ENCODE measurements at places on chromosomes 5 and 9.

- DNase-seq, result no peak
Observed at GRCh38 chr9:79023134-79023580, 548.6 kb upstream of the TLE4 start.

DNA sequence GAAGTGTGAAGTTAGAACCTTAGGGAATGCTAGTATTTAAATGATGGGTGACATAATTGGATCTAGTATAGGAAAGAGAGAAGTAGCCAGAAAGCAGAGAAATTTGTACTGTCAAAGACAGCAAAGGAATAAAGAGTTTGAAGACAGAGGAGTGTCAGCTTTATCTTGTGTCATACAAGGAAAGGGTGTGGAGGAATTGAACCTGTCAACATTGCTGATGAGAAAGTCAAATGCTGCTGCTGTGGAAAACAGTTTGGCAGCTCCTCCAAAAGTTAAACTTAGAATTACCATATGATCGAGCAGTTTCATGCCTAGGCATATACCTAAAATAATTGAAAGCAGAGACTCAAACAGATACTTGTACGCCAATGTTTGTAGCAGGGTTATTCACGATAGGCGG, 63.7 kb downstream of the DENND4C start:
- DNase-seq, result no peak

DNA sequence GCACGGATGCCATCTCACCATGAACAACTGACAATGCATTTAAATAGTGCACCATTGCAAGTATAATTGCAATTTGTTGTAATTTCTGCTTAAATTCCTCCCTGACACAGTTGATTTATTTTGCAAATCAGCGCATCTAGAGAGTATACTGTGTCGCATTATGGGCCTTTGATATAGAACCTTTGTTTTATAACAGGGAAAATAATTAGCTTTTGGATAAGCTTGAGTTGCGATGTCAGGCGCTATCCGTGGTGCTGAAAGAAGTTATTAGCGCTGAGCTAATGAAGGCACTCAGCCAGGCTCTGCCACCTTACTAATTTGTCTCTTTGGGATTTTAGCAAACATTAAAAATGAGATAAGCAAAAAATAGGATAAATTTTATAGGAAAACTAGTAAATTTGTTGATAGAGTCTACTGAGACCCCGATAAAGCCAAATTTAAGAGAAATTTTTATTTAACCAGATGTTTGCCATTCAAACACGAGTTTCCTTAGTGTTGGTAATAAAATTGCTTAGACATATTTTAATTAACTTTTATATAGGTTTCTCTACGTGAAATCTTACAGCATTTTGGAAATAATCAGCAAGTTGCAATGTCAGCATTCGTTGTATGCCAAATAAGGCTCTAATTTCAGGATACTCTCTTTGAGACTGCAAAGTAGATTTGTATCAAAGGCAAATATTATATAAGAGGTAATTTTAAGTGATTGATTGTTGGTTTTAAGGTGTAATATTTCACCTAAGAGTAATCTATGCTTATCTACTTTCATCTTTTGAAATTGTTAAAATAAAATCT, 355.5 kb downstream of the TLR4 start:
- no peak for DNase-seq

DNA sequence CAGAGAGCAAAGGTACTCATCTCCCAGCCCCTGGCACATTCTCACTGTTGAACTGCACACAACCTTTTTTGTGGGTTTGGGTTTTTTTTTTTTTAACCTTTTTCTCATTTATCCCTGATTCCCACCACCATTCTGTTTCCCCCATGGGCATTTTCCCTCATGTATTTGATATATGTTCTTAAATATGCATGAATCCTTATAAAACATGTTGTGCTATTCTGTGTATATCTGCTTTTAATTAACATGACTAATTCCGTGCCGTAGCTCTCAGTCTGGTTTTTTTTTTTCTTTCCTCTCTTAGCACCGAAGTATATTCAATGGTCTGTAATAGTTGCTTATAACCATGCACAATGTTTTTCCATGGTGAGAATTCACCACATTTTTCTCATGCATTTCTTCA, 204.5 kb downstream of the RGS3 start:
- DNase-seq, result no peak

- no peak for DNase-seq
Observed at GRCh38 chr9:88056876-88057275, 81.4 kb downstream of the SPATA31C2 start.

- no peak for DNase-seq
Observed at GRCh38 chr5:76638479-76638878, 15.3 kb upstream of the F2RL2 start.

DNA sequence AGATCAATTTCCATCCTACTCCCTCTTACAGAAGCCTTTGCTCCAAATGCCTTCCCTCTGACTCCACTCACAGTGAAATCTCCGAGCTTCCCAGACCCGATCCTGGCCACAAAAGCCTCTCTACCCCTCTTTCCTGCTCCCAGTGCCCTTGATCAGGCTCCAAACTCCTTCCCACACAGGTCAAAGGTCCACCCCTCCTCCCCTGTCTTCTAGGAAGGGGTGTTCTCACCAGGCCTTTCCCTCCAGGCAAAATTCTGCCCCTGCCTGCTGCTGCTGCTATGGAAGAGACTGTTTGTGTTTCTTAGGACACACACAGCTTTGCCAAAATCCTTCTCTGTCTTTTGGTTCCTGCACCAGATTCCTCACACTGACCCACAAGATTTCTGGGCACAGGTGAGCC, 85.8 kb upstream of the ALDH1A1 start:
- no peak for DNase-seq

DNA sequence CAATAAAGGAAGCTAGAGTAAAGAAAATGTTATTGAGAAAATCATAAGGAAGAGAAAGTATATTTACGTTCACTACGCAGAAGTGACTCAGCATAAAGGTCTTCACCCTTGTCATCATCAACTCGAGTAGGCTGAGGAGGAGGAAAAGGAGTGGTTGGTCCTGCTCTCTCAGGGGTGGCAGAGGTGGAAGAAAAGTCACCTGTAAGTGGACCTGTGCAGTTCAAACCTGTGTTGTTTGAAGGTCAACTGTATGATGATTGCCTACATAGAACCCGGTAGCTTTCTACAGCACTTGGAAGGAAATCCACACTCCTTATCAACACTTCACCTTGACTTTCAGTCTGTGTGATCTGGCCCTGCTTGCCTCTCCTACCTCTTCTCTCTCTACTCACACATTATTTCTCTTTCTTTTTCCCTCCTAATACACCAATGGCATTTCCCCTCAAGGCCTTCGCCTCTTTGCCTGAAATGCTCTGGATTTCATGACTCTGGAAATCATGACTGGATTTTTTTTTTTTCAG, 109.3 kb upstream of the CPEB4 start:
- no peak for DNase-seq

DNA sequence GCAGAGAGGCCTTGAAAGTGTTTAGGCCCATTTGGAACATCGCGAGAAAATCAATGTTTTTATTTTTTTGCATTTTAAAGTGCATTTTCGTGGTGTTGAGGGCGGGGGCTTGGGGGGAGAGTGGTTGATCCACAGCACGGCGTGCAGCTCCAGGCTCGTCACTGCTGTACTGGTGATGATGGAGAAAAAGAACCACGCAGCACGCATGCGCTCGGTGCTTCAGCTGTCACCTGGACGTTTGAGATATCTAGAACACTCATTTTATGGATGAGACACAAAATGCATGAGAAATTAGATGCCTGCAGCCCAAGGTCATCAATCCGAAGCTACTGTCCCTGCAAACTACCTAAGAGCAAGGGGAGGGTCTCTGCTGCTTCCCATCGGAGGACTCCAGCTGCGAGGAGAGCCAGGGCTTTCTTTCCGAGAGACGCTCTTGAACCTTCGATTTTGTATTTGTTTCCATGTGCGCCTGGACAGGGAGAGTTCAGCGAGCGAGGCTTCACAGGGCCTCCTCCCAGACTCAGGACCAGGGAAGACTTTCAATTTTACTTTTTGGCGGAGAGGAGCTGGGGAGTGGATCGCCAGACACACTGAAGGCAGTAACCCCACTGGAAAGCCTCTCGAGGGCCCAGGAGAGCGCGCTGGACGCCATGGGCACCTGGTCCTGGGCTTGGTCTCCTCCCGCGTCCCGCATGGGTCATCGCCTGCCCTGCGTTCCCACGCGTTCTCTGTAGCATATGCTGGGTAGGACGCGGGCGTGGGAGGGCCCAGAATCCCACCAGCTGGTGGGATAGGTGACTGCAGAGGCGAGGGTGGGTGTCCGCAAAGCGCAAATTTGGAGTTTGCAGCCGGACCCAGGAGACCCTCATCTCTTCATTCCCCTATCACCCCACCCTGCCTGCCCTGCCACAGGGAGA, 2.5 kb downstream of the DMRT2 start:
- DNase-seq, result no peak

- DNase-seq, result no peak
Observed at GRCh38 chr5:102781359-102781758, 26.3 kb downstream of the PAM start.

DNA sequence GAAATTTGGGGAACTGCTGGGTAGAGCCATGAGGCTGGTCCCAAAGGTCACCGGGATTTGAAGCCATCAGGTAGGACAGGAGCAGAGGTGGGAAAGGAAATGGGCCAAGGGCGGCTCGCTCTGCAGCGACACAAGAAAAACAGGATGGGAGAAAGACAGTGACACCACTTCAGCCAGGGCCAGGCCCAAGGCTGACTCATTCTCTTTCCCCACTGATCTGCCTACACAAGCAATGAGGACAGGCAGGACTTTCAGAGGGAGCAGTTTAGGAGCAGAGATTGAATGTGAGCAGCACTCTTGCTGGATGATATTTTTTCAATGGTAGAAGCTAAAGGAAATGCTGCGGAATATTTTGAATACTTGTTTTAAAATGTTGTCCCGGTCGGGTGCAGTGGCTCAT, 3.5 kb downstream of the RUFY1 start:
- DNase-seq, result no peak

DNA sequence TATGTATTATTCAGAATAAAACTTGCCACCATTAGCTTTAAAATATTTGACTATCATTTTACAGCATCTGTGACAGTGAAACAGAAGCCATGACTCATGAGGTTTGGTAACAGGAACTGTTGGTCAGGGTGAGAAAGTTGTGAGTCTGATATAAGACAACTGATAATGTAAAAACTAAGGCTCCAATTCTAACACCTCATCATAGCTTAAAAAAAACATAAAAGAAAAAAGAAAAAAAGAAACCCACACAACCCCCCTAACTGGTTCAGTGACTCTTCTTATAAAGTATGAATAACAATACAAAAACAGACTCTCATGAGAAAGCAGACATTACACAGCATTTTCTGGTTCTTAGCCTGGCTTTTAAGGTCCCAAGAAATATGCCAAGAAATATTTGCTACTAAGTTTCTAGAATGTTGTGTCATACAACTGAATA, 85.8 kb downstream of the MRPS27 start:
- no peak for DNase-seq

DNA sequence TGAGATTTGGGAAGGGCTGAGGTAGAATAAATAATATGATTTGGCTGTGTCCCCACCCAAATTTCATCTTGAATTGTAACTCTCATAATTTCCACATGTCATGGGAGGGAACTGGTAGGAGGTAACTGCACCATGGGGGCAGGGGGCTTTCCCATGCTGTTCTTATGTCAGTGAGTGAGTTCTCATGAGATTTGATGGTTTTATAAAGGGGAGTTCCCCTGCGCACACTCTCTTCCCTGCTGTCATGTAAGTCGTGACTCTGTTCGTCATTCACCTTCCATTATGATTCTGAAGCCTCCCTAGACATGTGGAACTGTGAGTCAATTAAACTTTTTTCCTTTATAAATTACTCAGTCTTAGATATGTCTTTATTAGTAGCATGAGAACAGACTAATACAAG, 115.5 kb upstream of the STARD4 start:
- no peak for DNase-seq

GRCh38 chr5:181099602-181100086, 31.3 kb downstream of the OR2V1 start:
- DNase-seq, result no peak

DNA sequence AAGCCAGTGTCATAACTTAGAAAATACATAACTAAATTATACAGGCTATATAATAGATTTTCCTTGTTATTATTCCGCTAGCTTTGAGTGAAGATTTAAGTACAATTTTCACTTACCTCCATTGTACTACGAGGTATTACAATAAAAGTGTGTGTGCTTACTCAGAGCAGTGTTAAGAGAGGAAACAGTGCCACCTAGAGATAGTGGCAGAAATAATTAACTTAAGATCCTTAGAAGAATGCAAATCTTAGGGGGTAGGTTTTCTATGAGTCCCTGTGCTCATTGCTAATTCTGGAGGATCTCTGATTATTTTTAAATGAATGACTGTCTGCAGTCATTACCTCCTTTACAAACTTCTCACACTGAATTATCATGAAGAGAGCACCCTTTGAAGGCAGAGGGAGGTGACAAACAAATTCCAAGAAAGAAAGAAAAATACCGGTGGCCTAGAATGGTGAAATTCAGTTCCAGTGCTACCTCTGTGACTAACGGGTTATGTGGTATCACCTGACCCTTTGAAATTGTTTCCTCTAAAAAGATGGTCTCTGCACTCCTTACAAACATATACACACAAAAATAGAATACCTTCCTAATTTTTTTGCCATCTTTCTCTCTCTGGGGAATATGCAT, 379.8 kb downstream of the TRIM36 start:
- DNase-seq, result no peak

GRCh38 chr5:52690236-52690768, 97.4 kb upstream of the ITGA1 start:
- DNase-seq, result no peak

GRCh38 chr5:172868924-172869591, 35.0 kb downstream of the ERGIC1 start:
- DNase-seq, result no peak

GRCh38 chr5:17794815-17795214, 160.6 kb downstream of the TAF11L14 start:
- DNase-seq, result no peak

DNA sequence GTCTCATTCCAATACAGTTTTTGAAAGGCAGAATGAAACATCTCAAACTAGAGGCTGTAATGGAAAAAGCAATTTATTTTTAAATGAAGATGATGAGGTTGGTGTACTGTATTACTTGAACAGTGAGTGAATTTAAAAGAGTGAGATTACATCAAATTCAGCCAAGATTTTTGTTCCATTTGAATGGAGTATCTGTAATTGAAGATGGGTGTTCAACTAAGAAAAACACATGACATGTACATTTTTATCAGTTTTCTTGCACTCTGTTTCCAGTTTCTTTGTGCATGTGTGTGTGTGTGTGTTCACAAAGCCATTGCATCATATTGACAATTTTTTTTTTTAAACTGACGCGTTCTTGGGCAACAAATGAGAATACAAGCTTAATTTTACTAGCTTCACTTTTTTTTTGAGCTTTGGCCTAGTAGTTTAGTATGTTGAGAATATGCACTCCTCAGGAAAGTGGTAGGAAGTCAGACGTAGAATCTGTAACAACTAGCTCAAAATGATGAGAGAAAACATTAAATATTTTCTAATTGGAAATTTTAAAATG, 243.5 kb downstream of the MAST4 start:
- DNase-seq, result no peak

GRCh38 chr5:172612771-172613170, 28.3 kb upstream of the NEURL1B start:
- no peak for DNase-seq

DNA sequence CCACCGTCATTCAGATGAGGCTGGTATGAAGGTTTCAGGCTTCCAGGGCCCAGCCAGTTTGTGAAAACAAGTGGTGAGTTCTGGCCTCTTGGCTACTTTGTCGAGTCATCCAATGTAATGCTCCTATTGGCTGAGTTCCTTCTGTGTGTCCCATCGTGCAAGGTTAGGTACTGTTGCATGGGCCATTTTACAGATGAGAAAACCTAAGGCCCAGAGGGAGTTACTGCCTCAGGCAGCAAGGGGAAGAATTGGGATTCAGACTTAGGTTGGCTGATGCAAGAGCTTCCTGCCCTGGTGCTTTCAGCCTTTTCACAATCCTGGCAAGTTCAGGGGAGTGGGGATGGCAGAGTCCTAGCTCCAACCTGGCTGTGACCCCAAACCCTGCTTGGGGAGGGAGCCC, 17.4 kb upstream of the PITX1 start:
- no peak for DNase-seq
